ENCODE measurements at places on chromosomes 6 and 20.

- no peak for DNase-seq
Measured at GRCh38 chr6:158157064-158157764, 10.8 kb downstream of the SERAC1 start.

- peak; percentile 66 for DNase-seq
Measured at GRCh38 chr6:132483779-132484679, 28.9 kb downstream of the STX7 start.

GRCh38 chr20:44579313-44580081 lies 2.9 kb upstream of the PKIG start:
- DNase-seq = no peak

- peak; percentile 67 for DNase-seq
Measured at GRCh38 chr6:143901885-143902750, 37.8 kb downstream of the ZC2HC1B start.

- DNase-seq = no peak
Measured at GRCh38 chr20:59428441-59429205, 128.2 kb downstream of the EDN3 start.

- DNase-seq = peak; percentile 64
Measured at GRCh38 chr6:41939848-41940758, 1.5 kb downstream of the CCND3 start.

DNA sequence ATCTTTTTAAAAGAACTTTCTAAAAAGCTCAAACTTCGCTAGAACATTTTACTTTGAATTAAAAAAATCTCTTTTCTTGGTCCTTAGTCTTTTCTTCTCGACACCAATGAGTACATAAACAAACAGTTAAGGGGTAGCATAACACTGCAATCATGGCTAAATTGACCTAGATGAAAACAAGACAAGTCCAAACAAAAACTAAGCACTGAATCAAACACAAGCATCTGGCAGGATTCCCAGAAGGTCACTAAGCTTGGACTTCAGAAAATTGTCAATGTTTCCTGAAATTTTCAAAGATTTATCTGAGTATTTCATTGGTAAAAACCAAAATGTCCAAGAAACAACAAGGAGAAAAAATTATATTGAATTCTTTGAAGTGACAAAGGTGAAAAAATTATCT lies 5.0 kb downstream of the COL21A1 start:
- DNase-seq = no peak

DNA sequence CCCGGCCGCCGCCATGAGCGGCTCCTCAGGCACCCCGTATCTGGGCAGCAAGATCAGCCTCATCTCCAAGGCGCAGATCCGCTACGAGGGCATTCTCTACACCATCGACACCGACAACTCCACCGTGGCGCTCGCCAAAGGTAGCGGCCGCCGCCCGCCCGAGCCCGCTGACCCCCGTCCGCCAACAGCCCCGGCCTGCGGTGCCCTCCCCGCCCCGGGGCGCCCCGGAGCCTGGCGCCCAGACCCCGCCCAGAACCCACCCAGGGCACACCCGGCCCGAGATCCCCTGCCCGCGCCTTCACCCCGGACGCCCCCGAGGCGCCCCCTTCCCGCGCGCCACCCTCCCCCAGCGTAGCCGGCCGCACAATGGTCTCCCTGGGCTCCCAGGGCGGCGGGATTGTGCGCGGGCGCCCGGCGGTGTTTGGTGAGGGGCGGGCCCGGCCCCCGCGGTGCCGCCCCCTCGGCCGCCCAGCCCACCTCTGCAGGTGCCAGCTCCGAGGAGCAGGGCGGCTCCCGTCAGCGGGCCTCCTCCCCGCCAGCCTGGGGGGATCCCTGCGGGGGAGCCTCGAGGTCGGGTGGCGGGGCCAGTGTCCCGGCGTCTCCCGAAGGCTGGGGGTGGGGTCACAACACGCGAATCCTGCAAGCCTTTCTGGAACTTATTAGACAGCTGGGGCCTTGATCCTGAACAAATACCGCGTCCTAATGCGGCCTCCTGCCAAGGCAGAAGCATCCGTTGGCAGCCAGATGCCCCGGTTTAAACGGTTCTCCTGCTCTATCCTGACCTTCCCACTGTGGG lies 577 bp downstream of the LSM14B start:
- peak; percentile 29 for DNase-seq

- DNase-seq = no peak
Measured at GRCh38 chr6:55825402-55826051, 49.9 kb downstream of the BMP5 start.

DNA sequence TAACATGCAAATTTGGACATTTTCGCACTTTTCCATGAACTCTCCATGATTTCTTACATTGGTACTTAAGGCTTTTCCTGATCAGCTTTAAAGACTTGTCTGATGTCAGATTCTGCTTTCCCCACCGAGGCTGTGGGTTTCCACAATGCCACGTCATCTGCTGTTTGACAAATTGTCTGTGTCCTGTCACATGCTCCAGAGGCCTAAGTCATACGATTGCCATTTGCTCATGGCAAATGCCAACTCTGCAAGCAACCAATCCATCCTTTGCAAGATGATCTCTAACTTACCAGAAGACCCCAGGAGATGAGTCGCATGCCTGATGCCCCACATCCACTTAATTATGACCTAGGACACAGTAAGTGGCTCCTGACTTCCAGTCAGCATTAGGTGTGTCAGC lies 556.5 kb downstream of the BMP2 start:
- no peak for DNase-seq

GRCh38 chr20:15439551-15439950 lies 1102.1 kb upstream of the FLRT3 start:
- DNase-seq = no peak

DNA sequence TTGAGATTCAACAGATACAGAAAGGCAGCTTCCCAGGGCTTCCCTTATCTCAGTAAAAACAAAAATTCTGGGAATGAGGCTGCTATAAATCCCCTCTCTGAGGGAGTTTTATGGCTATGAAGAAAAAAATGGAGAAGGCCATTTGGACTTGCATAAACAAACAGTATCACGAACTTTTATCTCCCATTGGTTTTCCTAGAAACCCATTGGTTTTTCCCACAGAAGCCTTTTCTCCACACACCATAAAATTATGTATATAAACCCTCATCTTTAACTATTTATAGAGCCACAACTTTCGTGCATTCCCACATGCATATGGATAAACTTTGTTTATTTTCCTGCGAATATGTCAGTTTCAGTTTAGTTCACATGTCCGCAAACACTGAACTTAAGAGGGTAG lies 36.2 kb upstream of the BTBD3 start:
- no peak for DNase-seq

DNA sequence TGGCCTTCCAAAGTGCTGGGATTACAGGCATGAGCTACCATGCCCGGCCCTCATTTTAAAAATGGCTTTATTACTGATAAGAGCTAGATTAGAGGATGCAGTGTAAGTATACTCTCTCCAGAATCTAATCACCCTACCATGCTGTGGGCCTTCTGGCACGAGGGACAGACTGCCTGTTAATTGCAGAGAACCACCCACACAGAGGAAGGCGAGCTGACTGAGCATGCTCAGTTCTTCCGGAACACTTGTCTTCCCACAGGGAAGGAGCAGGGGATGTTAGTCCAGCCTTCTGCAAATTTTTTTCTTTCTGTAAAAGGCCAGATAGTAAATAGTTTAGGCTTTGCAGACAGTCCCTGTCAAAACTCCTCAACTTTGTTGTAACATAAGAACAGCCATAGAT lies 48.9 kb downstream of the ALDH5A1 start:
- DNase-seq = no peak

DNA sequence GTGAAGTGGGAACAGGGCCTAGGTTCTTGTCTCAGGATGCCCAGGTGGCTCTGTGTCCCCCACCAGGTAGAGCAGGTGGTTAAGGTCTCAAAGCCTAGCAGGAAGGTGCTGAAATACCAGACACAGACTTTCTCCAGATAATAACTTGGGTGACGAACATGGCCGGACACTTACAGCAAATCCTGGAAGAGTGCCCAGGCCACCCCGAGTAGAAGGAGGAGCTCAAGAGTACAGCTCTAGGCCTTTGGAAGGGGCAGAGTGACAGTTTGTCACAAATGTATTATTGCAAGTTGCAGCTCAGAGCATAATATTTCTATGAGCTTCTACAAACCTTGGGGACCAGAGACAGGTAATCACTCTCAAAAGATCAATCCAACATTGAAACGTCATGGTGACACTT lies 251.6 kb upstream of the SOX4 start:
- no peak for DNase-seq

- no peak for DNase-seq
Measured at GRCh38 chr6:137426007-137426689, 68.0 kb downstream of the OLIG3 start.

GRCh38 chr6:44854712-44855443 lies 467.4 kb downstream of the CDC5L start:
- DNase-seq = no peak

GRCh38 chr6:99219788-99220187 lies 129.7 kb downstream of the FAXC start:
- no peak for DNase-seq

DNA sequence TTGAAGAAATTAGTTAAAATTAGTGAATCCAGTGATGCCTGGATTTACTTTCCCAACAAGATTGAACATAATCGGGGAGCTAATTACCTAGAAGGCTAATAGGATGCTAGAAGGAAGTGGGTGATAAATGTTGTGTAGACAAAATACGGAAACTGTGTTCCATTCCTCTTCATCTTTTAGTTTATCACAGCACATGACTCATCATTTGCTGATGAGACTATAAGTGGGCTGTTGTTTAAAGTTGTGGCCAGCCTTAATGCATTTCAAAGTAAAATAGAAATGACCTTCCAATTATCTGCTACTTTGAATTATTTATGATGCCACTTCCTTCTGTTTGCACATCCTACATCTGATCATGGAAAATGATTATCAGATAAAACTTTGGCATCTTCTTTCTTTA lies 43.4 kb downstream of the OGFRL1 start:
- DNase-seq = no peak

GRCh38 chr6:42368181-42368580 lies 83.5 kb downstream of the TRERF1 start:
- peak; percentile 86 for DNase-seq

DNA sequence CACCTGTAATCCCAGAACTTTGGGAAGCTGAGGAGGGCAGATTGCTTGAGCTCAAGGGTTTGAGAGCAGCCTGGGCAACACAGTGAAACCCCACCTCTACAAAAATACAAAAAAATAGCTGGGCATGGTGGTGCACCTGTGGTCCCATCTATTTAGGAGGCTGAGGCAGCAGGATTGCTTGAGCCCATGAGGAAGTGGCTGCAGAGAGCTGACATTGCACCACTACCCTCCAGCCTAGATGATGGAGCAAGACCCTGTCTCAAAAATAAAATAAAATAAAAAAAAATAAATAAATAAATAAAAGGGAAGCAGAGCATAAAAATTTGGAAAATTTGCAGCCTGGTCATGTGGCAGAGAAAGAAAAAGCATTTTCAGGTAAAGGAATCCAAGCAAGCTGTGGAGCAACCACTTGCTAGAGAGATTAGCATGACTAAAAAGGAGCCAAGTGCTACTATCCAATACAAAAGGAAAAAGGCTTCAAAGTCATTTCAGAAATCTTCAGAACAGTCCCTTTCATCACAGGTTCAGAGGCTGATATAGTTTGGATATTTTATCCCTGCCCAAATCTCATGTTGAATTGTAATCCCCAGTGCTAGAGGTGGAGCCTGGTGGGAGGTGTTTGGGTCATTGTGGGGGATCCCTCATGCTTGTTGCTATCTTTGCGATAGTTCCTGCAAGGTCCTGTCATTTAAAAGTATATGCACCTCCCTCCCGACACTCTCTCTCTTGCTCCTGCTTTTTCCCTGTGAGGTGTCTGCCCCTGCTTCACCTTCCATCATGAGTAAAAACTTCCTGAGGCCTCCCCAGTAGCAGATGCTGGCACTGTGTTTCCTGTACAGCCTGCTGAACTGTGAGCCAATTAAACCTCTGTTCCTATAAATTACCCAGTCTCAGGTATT lies 11.2 kb upstream of the TTK start:
- DNase-seq = no peak

DNA sequence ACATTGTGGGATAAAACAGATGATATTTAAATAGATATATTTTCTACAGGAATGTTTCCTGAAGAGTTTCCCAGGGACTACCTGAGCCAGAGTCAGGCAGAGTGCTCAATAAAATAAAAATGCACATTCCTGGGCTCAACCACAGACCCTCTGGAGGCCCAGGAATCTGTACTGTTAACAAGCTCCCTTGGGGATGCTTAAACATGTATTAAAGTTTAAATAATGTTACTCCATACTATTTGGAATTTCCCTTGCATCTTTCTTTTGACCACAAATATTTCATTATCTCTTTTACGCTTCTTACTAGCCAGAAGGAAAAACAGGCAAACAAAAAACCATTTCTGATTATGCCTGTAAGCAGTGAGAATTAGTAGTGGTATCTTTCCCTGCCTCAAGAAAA lies 42.3 kb downstream of the GPR63 start:
- DNase-seq = no peak

DNA sequence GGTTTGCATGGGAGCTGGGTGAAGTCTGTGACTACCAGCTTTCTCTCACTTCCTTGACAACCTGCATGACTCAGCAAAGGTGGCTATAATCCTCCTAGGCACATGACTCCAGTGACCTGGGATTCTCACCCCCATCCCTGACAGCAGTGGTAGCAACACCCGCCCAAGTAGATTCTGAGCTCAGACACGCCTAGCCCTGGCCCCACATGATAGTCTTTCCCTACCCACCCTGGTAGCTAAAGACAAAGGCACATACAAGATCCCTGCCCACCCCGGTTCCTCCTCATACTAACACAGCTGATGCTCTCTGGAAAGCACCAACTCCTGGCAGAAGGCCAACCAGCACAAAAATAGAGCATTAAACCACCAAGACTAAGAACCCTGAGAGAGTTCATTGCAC lies 25.9 kb upstream of the CRISP1 start:
- DNase-seq = no peak

- DNase-seq = no peak
Measured at GRCh38 chr20:49165611-49166010, 22.5 kb downstream of the STAU1 start.

DNA sequence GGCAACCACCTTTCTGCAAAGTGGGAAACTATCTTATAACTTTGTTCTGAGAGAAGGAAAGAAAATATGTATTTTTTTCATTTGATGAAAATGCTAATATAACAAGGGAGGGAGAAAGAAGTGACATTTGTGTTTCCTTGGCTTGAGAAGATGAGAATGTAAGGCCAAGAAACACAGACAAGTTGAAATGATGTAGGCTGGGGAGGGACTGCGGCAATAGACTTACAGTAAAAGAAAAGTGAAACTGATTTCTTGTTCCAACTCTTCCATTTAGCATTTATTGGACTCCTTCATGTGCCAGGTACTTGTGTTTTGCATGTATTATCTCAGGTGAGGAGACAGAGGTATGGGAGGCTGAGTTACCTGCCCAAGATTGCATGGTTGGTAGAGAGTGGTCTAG lies 130.9 kb downstream of the CARMIL1 start:
- DNase-seq = no peak

DNA sequence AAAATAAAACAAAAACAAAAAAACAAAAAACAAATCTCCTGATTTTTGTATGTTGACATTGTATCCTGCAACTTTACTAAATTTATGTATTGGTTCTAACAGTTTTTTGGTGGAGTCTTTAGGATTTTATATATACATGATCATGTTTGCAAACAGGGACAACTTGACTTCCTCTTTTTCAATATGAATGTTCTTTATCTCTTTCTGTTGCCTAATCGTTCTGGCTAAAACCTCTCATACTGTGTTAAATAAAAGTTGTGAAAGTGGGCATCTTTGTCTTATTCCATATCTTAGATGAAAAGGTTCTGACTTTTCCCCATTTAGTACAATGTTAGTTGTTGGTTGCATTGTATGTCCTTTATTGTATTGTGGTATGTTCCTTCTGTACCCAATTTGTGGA lies 261.7 kb upstream of the NOX3 start:
- no peak for DNase-seq

All from activated CD4-positive, alpha-beta T cell treated with anti-CD3 and anti-CD28 coated beads, Interleukin-2, amount 50 U/mL, for 16 hours (primary cell).